ENCODE measurements at places on chromosomes 3 and 15.

- DNase-seq: peak; percentile 13
Observed at GRCh38 chr3:74273091-74273490, 341.4 kb downstream of the CNTN3 start.

GRCh38 chr15:65361708-65362459, 15.9 kb downstream of the IGDCC3 start:
- DNase-seq: no peak

- no peak for DNase-seq
Observed at GRCh38 chr3:187046033-187046432, 93.3 kb downstream of the RPL39L start.

DNA sequence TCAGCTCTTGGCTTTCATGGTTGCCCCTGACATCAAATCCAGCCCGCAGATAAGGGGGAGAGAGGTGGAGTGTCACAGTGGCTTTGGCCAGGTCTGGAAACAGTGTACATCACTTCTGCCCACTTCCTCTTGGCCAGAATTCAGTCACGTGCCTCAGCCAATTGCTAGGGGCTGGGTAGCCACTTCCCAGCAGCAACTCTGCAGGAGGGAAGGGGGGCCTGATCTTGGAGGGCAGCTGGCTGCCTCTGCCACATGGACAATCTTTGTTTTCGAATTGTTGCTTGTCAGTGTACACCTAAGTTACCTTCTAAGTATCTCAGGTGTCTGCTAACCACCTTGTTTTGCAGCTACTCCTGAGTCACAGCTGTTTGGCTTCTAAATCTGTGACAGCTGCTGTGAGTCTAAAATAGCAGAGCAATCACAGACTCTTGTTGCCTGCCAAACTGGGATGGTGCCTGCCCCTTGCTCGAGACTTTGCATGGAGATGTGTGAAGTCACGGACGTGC, 41.0 kb upstream of the LIMD1 start:
- no peak for DNase-seq

- DNase-seq: no peak
Observed at GRCh38 chr15:42921342-42921731, 759 bp upstream of the TTBK2 start.

GRCh38 chr15:79991826-79992225, 20.8 kb upstream of the BCL2A1 start:
- DNase-seq: no peak

- DNase-seq: no peak
Observed at GRCh38 chr3:132407025-132407424, 10.3 kb upstream of the DNAJC13 start.

DNA sequence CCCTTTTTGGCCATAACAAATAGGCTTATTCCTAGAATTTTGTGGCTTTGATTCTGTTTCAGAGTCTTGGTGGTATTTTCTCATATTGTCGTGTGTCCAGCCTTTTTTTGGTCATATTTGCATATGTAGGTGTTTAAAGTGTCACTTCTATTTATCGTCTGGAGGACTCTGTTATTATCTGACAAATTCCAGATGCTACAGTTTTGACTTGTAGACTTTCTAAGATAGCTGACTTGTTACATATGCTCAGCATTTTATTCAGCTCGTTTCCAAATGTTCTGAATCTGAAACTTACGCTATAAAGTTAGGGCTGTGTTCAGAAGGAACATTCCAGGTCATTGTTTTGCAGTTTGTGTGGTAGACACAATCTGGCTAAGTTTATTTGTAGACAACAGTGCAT, 1.9 kb downstream of the PPP4R2 start:
- DNase-seq: no peak

GRCh38 chr3:50567386-50568167, at the start of gene C3orf18:
TSS of gene C3orf18 (minus strand) at chr3:50567747. CDS start at chr3:50565699, 2,048 bp downstream.
- DNase-seq: peak; percentile 74

Data from GM04504 (cell line).